ENCODE measurements at places on chromosomes 3 and 15.

DNA sequence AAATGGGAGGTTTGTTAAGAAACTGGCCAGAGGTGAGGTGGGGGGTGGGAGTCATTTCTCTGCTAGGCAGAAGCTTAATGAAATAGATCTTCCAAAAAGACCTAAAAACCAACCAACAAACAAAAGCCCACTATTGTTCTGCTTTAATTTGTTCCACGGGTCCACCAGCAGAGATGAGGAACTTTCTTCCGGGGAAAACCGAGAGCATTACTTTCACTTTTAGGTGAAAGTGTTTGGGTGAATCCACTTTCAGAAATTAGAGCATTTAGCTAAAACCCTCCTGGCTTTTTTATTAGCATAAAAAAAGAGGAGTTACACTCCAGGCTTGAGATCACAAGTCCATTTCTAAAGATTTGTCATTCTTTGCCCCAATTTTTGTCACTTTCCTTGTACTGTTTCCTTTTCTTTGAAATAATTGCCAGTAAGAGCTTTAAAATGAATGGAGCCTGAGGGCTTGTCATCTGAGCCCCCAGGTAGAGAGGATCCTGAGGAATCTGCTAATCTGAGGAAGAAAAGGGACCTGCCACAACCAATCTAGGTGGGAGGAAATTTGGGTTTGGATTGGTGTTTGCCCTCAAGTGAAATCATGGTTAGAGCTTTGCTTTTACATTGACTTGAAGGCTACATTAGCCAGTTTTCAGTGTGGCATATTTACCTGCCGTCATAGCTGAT lies 667.6 kb downstream of the NAALADL2 start:
- no peak for DNase-seq

DNA sequence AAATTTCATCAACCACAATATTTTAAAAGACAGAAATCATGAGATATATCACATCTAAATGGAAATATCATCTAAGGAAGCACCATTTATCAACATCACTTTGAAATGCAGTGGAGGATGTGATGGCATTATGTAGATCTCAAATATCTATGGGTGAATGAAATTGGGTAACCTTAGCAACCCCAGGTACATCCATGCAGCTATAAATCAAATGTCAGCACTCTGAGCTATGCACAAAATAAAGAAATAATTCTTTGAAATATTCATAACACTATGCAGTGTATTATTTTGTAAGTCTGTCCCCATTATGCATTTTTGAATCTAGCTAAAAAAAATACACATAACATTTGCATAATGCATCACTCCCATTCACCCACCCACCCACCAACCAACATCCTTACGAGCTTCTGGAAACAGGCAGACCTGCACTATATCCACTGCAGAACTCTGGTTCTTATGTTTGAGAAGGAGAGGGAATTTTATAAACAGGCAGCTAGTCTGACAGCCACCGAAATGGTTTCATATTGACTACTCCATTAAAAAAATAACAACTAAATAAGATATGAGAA lies 186.8 kb downstream of the SHOX2 start:
- no peak for DNase-seq

GRCh38 chr3:149816986-149817385 lies 4.0 kb downstream of the RNF13 start:
- no peak for DNase-seq

- no peak for DNase-seq
Measured at GRCh38 chr3:50408443-50408944, 49.2 kb upstream of the TMEM115 start.

GRCh38 chr15:69755551-69756310 lies 303.1 kb downstream of the RPLP1 start:
- no peak for DNase-seq

DNA sequence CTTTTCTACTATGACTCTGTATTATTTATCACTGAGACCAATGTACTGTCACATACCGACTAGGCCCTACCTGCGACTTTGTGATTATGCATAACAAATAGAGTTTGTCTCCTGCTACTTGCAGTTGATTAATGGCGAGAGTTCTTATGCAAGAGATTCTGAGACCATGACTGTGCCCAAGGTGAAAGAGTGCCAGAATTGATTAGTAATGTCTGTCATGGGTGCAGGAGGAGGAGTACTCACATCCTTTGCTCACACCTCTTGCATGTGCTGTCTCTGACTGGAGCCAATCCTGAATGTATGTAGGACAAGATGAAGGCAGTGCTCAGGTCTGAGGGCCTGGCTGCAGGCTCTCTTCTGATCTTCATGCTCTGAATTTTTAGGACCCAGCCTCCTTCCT lies 260.7 kb downstream of the THSD4 start:
- DNase-seq: no peak

- DNase-seq: no peak
Measured at GRCh38 chr3:8485141-8485870, 16.3 kb upstream of the LMCD1 start.

- no peak for DNase-seq
Measured at GRCh38 chr15:65533057-65533756, 2.9 kb downstream of the HACD3 start.

DNA sequence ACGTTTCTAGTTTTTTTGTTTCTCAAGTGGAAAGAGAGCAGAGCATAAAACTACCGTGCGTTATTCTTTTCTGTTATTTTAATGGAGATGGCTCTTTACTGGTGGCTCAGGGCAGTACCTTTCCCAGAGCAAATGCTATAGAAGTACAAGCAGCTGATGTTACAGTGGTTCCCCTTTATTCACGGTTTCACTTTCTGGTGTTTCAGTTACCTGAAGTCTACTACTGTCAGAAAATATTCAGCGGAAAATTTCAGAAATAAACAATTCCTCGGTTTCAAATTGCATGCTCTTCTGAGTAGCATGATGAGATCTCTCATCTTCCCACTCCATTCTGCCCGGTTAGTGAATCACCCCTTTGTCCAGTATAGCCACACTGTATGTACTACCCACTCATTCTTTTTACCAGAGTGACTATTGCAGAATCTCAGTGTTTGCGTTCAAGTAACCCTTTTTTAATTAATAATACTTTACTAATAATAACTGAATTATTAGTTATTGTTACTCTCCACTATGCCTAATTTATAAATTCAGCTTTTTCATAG lies 597.5 kb upstream of the ROBO2 start:
- no peak for DNase-seq

- no peak for DNase-seq
Measured at GRCh38 chr3:171108066-171108465, 81.5 kb upstream of the SLC2A2 start.

DNA sequence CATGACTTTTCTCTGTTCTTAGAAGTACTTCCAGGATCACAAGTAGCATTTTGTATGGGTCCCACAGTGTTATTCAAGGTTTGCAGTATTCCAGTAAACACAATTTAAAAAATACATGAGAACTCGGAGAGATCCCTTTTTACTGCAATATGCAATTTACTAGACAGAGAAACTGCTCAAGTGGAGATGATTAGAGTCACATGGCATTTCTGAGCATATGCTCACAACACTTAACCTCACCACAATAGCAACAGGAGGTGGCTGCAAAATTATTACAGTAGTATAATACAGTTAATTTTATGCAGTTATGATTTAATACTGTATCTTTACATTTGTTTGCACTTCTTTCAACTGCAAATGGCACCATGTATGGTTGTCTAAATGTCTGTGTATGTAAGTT lies 87.5 kb downstream of the PIK3CB start:
- DNase-seq: no peak

- DNase-seq: no peak
Measured at GRCh38 chr3:113295463-113295862, 84.1 kb downstream of the BOC start.

DNA sequence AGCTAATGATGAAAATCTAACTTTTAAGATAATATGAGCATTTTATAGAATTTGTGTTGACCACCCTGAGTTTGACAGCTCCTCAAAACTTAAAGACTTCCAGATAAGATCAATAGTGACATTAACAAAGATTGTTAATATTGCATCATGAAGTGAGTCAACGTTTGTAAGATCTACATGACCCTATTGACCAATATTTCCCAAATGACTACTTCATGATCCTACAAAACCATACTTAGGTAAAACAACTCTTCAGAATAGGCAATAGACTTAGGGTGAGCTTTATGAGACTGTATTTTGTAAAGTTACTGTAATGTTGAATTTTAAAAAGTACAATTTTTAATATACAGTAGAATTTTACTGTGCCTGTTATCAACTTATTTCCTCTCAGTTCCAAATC lies 422.7 kb upstream of the ALCAM start:
- DNase-seq: no peak

GRCh38 chr3:37087870-37088269 lies 86.5 kb downstream of the LRRFIP2 start:
- no peak for DNase-seq

DNA sequence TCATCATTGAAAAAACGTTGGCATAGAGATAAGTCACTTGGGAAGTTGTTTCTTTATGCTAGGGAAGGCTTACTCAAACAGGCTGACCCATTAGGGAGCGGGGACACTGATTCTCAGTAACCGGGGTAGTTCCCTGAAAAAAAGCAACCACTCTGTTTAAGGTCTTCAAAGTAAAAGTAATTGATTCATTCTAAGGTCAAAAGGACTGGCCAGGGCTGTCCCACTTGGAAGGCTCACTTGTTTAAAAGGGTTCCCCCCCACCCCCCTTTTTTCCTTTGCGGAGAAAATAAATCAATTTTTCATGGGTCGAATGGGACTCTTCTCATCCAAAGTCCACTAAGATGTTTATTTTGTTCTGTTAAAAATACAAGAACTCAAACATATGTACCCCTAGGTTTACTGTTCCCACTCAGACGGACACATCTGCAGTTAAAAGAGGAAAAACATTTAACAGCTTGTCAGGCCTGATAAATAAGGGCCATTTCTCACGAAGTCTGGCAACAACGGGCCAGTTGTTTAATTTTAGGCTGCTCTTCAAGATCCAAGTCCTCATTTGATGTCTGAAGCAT lies 53.0 kb downstream of the ARHGEF3 start:
- DNase-seq: no peak

DNA sequence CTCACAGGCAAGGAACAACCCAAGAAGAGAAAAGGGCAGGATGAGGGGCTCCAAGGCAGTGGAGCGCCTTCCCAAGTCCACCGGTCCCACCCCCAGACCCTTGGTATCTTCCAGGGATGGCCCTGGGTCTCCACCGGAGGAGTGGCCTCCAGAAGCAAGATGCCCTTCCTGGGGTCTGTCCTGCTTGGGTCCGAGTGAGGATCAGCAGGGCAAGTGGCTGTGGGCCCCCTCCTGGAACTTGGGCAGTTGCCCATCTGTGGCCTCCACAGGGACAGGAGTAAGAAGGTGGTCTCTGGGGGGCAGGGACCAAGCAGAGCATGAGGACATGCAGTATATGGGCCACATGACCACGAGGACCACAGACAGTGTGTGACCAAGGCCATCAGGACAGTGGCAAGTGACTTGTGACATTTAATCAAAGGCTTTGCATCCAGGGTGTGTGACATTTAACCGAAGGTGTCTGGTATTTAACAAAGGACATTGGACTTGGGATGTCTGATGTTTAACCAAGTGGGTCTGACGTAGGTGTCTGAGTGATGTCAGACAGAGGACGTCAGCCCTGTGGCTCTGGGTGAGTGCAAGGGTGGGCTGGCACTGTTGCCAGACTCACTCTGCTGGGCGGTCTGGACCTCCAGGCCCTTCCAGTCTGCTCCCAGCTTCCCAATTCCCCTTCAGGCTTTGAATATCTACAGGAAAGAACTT lies 34.7 kb downstream of the SCN5A start:
- no peak for DNase-seq

DNA sequence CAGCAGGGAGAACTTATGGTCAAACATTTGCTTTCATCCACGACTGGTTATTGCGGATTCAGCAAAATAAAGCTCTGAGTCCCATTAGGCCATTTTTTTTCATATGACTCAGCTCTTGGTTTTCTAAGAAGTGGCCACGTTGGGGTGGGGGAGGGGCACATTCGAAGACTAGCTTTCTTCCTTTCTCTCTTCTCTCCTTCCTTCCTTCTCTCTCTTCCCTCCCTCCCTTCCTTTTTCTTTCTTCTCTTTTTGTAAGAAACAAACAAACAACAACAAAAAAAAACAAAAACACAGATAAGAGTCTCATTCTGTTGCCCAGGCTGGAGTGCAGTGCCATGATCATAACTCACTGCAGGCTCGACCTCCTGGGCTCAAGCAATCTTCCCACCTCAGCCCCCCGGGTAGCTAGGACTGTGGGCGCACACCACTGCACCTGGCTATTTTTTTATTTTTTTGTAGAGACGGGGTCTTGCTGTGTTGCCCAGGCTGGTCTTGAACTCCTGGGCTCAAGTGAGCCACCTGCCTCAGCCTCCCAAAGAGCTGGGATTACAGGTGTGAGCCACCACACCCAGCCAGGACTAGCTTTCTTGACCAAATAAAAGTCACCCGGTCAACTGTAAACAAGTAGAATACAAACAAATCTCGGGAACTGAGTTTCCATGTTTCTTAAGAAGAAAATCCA lies 41.6 kb downstream of the ABCC5 start:
- no peak for DNase-seq

- no peak for DNase-seq
Measured at GRCh38 chr15:58486062-58486461, 54.3 kb downstream of the LIPC start.

- no peak for DNase-seq
Measured at GRCh38 chr15:80568298-80568697, 126.8 kb upstream of the ABHD17C start.

DNA sequence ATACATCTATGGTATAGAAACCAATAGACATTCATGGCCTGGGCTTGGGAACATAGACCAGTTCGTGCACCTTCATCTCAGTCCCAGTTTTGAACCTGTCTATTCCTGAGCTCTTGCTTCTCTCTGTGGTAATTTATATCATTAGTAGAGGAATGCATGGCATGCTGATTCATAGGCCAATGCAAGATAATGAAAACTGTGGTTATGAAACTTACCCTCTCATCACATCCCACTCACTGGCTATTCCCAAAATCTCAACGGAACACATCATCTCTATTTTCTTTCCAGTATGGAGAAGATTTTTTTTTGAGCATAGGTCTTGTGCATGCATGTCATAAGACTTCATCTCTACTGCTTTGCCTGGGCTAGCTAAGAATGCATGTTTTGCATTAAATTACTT lies 18.7 kb upstream of the P2RY12 start:
- DNase-seq: no peak

DNA sequence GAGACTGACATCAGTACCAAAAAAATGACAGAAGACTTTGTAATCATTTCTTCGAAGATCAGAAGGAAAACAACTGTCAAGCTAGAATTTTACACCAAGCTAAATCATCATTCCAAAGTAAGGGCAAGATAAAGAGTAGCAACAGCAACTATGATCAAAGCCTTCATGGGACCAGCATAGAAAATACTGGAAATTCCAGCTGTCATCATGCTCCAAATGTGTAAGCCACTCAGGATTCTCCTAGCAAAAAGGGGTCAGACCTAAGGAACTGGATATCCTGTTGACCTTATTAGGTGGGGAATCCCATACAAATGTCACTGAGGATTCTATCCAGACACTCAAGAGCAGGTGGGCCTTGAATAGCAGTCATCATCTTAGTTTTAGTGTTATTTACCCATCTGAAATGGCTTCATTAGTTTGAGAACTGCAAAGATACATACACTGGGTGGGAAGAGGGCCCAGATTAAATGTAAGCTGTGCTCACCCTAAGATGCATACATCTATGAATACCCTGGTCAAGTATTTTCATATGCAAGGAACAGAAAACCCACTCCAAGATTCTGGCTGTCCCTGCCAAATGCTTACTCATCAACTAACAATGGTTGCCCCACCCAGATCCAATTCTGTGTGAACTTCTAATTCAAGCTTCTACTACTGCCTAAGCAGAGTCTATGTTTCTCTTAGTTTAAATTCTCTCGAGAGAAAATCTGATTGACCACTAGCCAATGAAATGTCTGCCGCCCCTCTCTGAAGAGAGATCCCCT lies 33.5 kb downstream of the CLDN18 start:
- no peak for DNase-seq

GRCh38 chr15:44790215-44790614 lies 53.9 kb downstream of the TRIM69 start:
- DNase-seq: no peak

Measured in NCI-H187 (cell line).